Sigmoid colon (tissue), 7 donors: ENCODE measurements at places on chromosomes 12 and 14. TPM values are rescaled to one million over a fixed set of nuclear protein-coding genes. Genes with fewer than 3 reads are reported as not detected.

The SLC35F4 gene
- polyA plus RNA-seq: not detected

The STRAP gene
- 87.1 TPM for polyA plus RNA-seq

The GUCY2C gene
- polyA plus RNA-seq: 26.9 TPM

The IRF9 gene
- 51.8 TPM for polyA plus RNA-seq

DNA sequence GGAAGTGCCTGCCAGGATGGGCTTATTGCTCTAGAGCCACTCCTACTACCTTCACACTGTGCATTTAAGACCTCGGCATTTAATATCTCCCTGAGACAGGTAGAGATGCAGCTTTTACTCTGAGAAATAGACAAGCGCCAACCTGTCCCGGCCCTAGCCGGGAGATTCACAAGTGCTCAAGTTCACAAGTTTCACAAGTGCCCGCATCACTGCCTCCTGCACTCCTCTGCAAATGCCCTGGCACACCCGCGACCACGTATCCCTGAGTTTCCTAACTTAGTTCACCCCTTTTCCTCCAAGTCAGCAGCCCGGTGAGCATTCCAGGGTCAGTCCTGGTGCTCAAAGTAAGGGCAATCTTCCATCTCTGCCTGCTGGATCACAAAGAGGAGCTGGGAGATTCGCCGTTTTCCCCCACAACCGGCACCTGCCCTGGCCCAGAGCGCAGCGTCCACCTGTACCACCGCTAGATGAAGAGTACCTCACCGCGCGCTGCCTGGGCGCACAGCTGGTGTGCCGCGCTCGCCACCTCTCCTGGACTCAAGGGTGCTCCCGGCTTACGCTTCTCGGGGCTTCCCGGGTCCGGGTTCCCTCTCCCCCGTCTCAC lies 5.0 kb upstream of the SLC38A4 start:
- peak overlapping the region; percentile 12 for H3K4me3 ChIP-seq
- peaks cover 18% of the 10 kb centered on the region for H3K4me1 ChIP-seq
- no peaks in the 10 kb centered on the region for H3K36me3 ChIP-seq
- peaks cover 51% of the 10 kb centered on the region for H3K27me3 ChIP-seq

DNA sequence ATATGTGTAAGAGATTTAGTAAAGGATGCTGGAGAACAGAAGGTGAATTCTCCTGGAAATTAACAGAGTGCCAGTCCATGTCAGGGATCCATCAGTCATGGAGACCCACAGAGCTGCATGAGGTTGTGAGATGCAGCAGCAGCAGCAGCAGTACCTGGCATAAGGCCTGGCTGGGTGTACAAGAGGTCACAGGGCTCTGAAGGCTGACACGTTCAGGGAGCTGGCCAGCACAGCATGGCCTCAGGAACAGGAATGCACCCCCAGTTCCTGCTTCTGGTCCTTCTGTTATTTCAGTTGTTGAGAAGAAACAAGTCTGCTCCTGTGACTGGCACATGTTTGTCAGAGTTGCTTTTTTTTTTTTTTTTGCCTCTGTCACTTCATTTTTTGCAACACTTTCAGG lies 210.8 kb downstream of the CNTN1 start:
- H3K4me3 ChIP-seq: no peak overlapping the region
- H3K36me3 ChIP-seq: no peaks in the 10 kb centered on the region
- H3K4me1 ChIP-seq: no peaks in the 10 kb centered on the region
- H3K27me3 ChIP-seq: no peaks in the 10 kb centered on the region

GRCh38 chr12:116582610-116583009 lies 23.4 kb downstream of the MAP1LC3B2 start:
- no peaks in the 10 kb centered on the region for H3K27me3 ChIP-seq
- H3K4me3 ChIP-seq: no peak overlapping the region
- no peak overlapping the region for H3K27ac ChIP-seq
- no peak for DNase-seq

DNA sequence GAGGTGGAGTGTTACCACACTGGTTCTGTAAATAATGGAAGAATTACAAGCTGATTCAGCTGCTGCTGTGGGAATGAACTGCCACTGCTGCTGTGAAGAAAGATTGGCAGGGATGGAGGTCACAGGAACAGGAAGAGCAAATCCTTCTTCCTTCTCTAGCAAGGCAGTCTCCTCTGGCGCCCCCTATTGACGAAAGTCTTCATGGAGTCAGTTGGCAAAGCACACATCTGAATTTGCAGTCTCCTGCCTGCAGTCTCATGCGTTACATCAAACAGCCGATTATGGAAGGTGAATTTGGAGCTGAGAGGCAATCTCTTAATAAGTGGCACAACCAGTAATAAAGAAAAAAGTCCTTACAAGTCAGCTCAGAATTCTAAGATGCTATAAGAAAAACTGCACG lies 106.0 kb upstream of the TMTC1 start:
- H3K27ac ChIP-seq: no peak overlapping the region
- H3K4me1 ChIP-seq: no peaks in the 10 kb centered on the region
- DNase-seq: peak; percentile 67
- H3K27me3 ChIP-seq: no peaks in the 10 kb centered on the region
- H3K4me3 ChIP-seq: no peak overlapping the region
- no peaks in the 10 kb centered on the region for H3K36me3 ChIP-seq

DNA sequence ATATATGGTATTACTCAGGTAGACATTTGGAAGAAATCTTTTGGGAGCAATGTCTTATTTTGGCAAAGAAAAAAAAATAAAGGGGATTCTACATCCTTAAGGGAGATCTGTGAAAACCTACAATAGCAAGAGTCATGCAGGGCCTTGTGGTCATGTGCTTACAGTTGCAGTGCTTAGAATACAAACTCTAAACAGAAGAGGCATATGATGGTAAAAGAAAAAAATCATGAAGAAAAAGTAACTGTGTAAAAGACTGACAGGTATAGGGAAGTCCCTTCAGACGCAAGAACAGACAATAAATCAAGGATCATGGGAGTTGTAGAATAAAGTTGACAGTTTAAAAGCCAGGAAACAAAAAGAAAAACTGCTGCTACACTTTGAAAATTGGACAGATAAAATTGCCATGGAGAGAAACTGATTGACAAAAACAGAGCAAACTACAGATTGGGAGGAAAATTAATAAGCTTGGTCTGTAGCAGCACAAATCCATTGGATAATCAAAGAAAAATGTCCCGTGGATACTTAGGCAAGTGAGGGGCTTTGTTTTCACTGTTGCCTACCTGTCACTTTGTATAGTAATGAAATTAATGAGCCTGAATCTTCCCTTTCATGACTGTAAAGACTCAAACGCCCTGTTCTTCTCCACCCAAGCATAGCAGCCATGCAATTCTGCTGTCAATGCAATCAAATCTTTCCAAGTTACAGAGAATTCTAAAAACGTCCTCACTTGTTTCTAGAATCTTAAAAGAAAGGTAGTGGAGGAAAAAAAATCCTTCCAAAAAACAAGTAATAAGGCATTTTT lies 402.0 kb downstream of the SYT1 start:
- no peak overlapping the region for H3K27ac ChIP-seq
- H3K27me3 ChIP-seq: no peaks in the 10 kb centered on the region
- no peaks in the 10 kb centered on the region for H3K36me3 ChIP-seq
- H3K4me1 ChIP-seq: no peaks in the 10 kb centered on the region
- no peak overlapping the region for H3K4me3 ChIP-seq

GRCh38 chr12:51311389-51311788 lies 12.6 kb downstream of the BIN2 start:
- H3K27ac ChIP-seq: no peak overlapping the region
- H3K27me3 ChIP-seq: no peaks in the 10 kb centered on the region
- H3K36me3 ChIP-seq: no peaks in the 10 kb centered on the region
- H3K4me3 ChIP-seq: no peak overlapping the region
- H3K4me1 ChIP-seq: no peaks in the 10 kb centered on the region
- DNase-seq: no peak

DNA sequence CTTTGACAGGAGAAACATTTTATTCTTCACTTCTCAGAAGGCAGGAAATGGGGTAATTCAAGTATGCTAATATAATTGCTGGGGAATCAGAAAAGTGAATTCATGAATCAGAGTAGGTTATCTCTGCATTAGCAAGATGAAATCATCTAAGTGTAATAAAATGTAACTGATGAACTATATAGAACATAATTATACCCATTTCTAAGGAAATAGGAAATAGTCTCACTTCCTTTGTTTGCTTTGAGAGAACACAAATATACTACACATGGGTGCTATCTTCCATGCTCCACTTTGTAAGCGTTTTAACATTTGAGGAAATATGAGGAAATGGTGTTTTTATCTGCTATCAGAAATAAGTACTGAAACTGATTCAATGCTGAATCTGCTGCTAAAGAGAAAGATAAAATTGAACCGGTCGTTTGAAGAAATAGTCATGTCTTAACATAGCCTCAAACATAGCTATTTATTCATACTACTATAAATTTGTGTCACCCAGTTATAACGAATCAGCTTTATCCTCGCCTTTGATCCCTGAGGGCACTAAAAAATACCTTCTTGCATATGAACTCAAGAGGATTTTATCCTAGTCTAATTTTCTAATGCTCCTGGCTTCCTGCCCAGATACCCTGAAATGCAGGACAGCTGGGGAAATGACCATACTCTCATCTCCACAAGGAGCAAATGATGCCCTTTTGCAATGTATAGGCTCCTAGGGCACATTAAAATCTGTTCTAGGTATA lies 696.0 kb downstream of the C12orf50 start:
- no peaks in the 10 kb centered on the region for H3K36me3 ChIP-seq
- H3K27me3 ChIP-seq: no peaks in the 10 kb centered on the region
- no peaks in the 10 kb centered on the region for H3K4me1 ChIP-seq
- no peak overlapping the region for H3K27ac ChIP-seq
- H3K4me3 ChIP-seq: no peak overlapping the region

DNA sequence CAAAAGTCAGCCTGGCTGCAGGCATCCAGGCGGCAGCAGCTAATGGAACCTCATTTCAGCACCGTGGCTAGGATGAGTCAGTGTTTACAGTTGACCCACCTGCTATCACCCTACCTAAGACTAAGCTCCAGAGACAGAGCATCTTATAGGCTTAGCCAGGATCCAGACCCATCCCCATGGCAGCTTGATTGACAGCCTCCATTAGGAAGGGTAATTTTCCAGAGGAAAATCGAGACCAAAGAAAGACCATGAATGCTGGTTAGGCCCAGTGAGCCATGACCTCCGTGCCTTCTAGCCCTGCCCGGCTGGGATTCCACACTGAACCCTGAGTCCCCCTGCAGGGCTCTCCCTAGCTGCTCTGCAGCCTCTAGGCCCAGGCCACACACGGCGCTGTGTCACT lies 38.7 kb downstream of the TUNAR start:
- H3K27me3 ChIP-seq: no peaks in the 10 kb centered on the region
- no peak for DNase-seq
- H3K36me3 ChIP-seq: no peaks in the 10 kb centered on the region
- no peak overlapping the region for H3K4me3 ChIP-seq
- no peak overlapping the region for H3K27ac ChIP-seq

GRCh38 chr12:56661979-56662638 lies 16.3 kb upstream of the ATP5F1B start:
- H3K27me3 ChIP-seq: no peaks in the 10 kb centered on the region
- H3K4me3 ChIP-seq: no peak overlapping the region
- no peak overlapping the region for H3K27ac ChIP-seq
- peaks cover 20% of the 10 kb centered on the region for H3K36me3 ChIP-seq

DNA sequence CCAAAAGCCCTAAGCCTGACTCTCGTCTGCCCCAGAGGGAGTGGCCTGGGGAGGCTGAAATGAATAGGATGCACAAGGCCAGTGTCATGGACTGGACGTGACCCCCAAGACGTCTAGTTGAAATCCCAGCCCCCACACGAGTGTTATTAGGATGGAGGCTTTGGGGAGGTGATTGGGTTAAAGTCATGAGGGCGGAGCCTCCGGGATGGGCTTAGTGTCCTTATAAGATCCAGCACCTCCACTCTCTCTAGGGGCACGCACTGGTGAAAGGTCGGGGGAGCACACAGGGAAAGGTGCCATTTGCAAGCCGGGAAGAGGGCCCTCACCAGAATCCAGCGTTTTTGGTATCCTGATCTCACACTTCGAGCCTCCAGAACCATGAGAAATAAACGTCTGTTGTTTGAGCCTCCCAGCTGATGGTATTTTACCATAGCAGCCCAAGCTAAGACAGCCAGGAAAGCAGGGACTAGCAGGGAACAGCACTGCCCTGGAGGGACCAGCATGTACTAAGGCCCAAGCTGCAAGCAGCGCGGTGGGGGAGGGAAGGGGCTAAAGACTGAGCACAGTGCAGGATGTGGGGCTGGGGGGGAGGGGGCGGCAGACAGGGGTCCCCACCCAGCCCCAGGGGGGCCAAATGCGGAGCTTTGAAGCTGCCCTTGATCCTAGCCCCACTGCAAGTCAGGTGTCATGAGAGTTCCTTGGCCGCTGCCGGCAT lies 78.3 kb upstream of the NCOR2 start:
- H3K4me3 ChIP-seq: no peak overlapping the region
- H3K27me3 ChIP-seq: no peaks in the 10 kb centered on the region
- H3K36me3 ChIP-seq: no peaks in the 10 kb centered on the region
- no peak for DNase-seq
- no peak overlapping the region for H3K27ac ChIP-seq

GRCh38 chr14:67705211-67705610 lies 3.5 kb downstream of the RDH12 start:
- no peak overlapping the region for H3K27ac ChIP-seq
- no peak for DNase-seq
- no peaks in the 10 kb centered on the region for H3K27me3 ChIP-seq

- H3K27me3 ChIP-seq: no peaks in the 10 kb centered on the region
- H3K4me1 ChIP-seq: peaks cover 71% of the 10 kb centered on the region
- peaks cover 14% of the 10 kb centered on the region for H3K36me3 ChIP-seq
Measured at GRCh38 chr12:4276524-4277204, 3.1 kb downstream of the CCND2 start.

- no peaks in the 10 kb centered on the region for H3K36me3 ChIP-seq
- no peaks in the 10 kb centered on the region for H3K27me3 ChIP-seq
- H3K27ac ChIP-seq: no peak overlapping the region
- no peaks in the 10 kb centered on the region for H3K4me1 ChIP-seq
- no peak for DNase-seq
Measured at GRCh38 chr12:105801351-105801750, 337.4 kb downstream of the NUAK1 start.

DNA sequence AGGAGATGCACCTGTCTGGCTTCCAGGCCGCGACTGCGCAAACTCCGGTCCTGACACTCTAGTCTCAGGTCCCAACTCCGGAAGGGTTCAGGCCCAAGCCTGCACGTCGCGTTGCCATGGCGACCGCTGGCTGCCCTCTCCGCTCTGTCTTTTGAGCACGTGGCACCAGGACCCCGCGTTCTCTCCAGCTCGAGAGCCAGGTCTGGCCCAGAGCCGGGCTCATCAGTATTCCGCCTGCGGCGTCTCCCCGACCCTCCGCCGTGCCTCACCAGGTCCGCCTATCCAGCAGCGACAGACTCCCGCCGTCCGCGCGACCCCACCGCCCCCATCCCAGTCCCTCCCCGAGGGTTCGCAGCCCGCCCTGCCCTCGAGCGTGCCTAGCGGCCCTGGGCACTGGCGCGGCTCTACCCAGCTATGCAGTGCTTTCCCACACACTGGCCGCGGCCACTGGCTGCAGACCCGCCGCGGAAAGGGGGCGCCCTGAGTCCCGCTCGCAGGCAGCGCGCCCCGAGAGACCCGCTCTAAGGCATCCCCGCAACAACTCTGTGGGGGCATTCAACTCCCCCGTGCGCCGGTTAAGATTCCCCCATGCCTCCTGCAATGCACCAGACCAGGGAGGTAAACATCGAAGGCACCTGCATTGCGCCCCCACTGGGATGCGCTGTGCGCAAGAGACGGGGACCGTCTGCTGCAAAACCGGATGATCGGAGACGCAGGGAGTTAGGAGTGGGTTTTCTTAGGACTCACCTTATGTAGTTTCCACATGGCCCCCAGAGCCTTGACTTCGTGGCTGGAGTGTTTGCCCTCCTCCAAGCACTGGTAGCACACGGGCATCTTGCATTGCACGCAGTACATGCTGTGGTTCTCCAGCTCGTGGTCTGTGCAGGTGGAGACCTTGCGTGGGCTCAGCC lies 1.3 kb downstream of the TRIM9 start:
- no peaks in the 10 kb centered on the region for H3K36me3 ChIP-seq
- no peaks in the 10 kb centered on the region for H3K4me1 ChIP-seq
- DNase-seq: peak; percentile 70
- H3K27ac ChIP-seq: peak overlapping the region; percentile 89
